Right forelimb (tissue), 1 donor: ENCODE measurements at places on chromosomes 3 and 15.

GRCh38 chr15:52498706-52499105, 30.0 kb downstream of the MYO5A start:
- no peak for DNase-seq

DNA sequence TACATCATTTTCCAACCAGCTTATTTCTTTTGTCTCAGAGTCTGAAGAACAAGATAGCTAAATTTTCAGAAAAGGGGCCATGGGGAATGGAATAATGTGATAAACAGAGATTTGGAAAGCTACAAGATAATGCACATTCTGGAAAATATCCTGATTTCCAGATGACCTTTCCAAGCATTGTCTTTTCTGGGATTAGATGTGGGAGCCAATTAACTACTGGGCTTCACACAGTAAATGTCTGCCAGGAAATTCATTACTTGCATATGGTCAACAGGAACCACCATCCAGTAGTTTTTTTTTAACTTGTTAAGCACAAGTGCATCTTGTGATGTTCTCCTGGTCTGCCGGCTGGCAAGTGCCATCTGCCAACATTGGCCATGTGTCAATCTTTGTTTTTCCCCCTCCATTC, 131.1 kb upstream of the BFSP2 start:
- DNase-seq = no peak

DNA sequence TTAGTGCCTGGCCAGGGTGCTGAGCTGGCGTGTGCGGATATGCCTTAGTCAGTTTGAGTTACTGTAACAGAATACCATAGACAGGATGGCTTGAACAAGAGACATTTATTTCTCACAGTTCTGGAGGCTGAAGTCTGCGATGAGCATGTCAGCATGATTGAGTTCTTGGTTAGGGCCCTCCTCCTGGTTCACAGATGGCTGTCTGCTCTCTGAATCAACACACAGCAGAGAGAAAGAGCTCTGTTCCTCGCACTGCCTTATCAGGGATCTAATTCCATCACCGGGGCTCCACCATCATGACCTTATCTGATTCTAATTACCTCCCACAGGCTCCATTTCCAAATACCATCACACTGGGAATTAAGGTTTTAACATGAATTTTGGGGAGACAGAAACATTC, 386.6 kb upstream of the DPH6 start:
- DNase-seq = no peak

DNA sequence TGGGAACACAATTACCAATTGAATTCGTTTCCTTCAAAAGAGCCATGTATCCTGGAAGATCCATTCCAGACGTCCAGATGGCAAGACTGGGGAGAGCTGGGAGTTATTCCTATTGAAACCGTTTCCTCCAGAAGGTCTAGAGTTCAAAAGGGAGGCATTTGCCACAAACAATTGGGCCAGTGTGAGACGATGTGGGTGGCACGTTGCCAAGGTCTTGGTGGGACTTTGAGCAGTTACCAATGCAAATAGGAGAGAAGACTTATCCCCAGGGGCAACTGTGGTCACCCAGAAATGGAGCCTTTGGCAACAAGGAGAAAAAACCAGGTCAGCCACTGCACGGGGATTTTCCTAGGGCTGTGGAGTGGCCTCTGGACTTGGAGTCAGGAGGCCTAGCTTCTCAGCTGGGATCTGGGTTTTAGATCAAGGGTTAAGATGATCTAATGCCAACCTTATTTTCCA, 29.6 kb upstream of the TLE3 start:
- DNase-seq = no peak

- no peak for DNase-seq
Observed at GRCh38 chr15:71215126-71215894, 100.0 kb downstream of the THSD4 start.

DNA sequence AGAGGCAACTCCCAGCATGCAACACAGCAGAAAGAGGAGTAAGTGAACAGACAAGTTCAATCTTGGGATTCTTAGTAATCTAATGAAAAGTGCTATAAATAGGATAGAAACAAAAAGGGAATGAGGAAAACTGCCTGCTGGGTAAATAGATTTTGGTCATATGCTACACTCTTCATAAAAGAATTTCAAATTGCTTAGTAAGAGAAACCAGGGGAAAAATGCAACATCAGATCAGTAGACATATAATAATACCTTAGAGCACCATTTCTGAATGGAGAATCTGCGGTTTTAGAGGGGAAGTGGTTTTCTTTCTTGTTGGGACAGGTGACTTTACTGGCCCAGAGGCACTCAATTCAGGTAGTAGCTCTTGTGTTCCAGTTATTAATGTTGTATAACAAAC, 13.4 kb upstream of the TBC1D5 start:
- DNase-seq = no peak

GRCh38 chr15:33150431-33150941, 44.0 kb downstream of the FMN1 start:
- DNase-seq = no peak

GRCh38 chr3:162799910-162800309, 1303.3 kb downstream of the OTOL1 start:
- DNase-seq = no peak
